SHP77 treated with DMSO at 0.1 percent for 48 hours (cell line): ENCODE measurements at places on chromosomes 1 and 21.

- no peak for DNase-seq
These were observed 28.2 kb downstream of the NAV1 start for GRCh38 chr1:201566933-201567801.

DNA sequence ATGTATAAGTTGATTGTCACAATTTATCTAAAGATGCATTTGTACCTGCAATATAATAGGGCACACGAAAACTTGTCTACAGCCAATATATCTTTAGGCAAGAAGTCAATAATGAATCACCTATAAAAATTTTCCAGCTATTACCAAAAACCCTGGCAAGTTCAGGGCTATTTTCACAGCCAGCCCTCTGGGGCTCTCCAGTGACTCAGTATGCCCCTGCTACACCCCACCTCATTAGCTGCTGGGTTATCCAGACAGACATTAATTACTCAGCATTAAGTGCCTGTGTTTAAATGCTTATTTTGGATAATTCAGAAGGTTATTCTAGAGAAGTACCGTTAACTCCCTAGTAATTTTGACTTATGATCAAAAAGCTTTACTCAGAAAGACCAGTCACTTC is 220.2 kb downstream of the TBX15 start:
- DNase-seq, result no peak

DNA sequence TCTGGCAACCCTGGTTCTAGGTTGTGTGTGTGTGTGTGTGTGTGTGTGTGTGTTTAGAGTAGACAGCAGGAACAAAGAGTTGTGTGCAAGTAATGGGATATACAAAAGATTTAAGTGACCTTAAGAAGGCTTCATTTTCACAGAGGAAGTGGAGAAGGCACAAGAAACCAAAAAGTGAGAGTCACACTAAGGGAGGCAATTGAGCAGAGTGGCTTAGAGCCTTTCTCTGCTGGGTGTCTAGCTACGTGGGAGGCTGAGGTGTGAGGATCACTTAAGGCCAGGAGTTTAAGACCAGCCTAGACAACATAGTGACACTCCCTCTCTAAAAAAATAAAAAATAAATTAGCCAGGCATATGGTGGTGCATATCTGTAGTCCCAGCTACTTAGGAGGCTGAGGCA is 44.4 kb upstream of the HAO2 start:
- DNase-seq, result no peak

- peak; percentile 22 for DNase-seq
These were observed at the start of gene SH2D5 for GRCh38 chr1:20732588-20733359. Gene SH2D5 (minus strand): TSS chr1:20732703. CDS start chr1:20728044, 4,659 bp downstream.

GRCh38 chr21:28325618-28326017 is 667.1 kb downstream of the LTN1 start:
- no peak for DNase-seq

GRCh38 chr1:168760241-168760640 is 31.2 kb upstream of the DPT start:
- DNase-seq, result no peak

GRCh38 chr1:26970810-26971209 is 10.5 kb upstream of the KDF1 start:
- DNase-seq, result no peak

GRCh38 chr1:223840254-223840653 is 5.5 kb downstream of the TP53BP2 start:
- no peak for DNase-seq

DNA sequence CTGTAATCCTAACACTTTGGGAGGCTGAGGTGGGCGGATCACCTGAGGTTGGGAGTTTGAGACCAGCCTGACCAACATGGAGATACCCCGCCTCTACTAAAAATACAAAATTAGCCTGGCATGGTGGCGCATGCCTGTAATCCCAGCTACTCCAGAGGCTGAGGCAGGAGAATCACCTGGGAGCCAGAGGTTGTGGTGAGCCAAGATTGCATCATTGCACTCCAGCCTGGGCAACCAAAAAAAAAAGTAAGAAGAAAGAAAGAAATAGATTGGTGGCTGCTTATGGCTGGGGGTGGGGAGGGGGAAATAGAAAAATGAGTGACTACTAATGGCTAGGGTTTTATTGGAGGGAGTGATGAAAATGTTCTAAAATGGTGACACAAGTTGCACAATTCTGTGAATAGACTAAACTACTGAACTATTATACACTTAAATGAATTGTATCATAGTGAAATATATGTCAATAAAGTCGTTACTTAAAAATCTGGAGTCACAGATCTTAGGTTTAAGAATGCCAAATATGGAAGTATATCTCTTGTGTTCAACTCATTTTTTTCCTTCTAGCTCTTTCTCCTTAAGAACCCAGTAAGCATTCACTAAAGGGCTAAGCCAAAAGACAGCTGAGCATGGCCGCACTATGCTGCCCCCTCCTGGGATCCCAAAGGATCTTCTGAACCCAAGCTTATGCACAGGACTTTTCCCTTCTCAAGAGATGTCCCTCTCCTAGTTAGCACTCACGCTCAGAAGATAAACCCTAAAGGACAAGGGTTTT is 3.2 kb upstream of the NPL start:
- DNase-seq, result peak; percentile 64

- no peak for DNase-seq
These were observed 10.5 kb upstream of the CNTN2 start for GRCh38 chr1:205032508-205032907.

GRCh38 chr1:154502066-154502743 is at the start of the genes SHE and TDRD10:
Gene SHE (minus strand): TSS chr1:154502412. CDS start chr1:154502026, 386 bp downstream.
Gene TDRD10 (plus strand): TSS chr1:154502219. CDS start chr1:154506904, 4,685 bp downstream.
- DNase-seq, result no peak

GRCh38 chr1:196558411-196558810 is 49.8 kb downstream of the KCNT2 start:
- DNase-seq, result no peak

GRCh38 chr1:76066394-76066793 is 8.2 kb upstream of the ST6GALNAC3 start:
- DNase-seq, result no peak

- no peak for DNase-seq
These were observed 15.1 kb upstream of the CDC42BPA start for GRCh38 chr1:227333423-227333822.

DNA sequence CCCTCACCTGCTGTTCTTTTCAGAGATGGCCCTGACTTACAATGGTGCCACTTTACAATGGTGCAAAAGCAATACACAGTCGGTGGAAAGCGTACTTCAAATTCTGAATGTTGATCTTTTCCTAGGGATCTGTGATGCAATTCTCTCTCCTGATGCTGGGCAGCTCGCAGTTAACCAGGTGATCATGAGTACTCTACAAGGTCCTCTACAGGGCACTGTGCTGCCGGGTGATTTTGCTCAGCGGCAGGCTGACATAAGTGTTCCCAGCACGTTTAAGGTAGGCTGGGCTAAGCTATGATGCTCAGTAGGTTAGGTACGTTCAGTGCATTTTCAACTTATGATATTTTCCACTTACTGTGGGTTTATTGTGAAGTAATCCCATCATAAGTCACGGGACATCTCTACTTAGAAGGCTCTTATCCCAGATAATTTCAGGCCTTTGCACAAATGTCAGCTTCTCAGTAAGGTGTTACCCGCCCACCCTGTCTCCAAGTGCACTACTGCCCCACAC is 126.5 kb downstream of the KCNN3 start:
- no peak for DNase-seq

DNA sequence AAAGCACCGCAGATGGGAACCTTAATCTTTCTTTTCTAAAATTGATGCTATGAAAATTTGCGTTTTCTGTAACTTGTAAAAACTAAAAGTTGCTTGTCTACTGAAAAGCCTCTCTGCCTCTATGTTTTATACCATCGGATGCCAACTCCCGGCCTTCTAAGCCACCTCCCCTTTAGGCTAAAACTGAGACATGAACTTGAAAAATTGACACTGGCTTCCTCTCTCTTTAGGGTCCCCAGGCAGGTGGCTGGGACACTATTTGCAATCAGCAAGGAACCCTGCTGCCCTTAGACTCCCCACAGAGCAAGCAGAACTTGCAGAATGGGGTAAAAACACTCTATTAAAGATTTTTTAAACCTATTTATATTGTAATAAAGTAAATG is 151.1 kb upstream of the CAMK1G start:
- no peak for DNase-seq

DNA sequence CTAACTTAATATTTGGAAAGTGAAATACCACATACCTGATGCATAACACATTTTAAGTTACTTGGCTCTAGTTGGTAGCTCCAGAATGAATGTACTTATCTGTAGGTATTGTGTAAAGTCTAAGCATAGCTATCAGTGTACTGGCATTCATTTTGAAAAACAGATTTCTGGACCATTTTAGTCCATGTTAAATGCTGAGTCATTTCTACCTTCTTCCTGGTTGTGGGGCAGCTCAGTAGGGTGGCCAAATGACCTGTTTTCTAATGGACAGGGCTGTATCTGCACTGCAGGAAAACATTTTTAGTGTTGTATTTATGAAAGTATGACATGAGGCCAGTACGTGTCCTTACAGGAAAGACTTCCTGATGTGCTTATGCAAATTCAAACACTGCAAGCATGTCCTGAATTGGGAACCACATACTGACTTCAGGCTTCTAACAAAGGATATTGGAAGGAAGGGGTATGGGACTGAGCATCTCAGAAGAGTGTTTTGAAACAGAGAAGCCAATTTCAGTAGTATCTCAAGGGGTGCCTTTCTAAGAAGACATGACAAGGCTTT is 300.3 kb upstream of the B3GALT2 start:
- DNase-seq, result no peak

- no peak for DNase-seq
These were observed 27.8 kb downstream of the HSPG2 start for GRCh38 chr1:21909286-21909759.

DNA sequence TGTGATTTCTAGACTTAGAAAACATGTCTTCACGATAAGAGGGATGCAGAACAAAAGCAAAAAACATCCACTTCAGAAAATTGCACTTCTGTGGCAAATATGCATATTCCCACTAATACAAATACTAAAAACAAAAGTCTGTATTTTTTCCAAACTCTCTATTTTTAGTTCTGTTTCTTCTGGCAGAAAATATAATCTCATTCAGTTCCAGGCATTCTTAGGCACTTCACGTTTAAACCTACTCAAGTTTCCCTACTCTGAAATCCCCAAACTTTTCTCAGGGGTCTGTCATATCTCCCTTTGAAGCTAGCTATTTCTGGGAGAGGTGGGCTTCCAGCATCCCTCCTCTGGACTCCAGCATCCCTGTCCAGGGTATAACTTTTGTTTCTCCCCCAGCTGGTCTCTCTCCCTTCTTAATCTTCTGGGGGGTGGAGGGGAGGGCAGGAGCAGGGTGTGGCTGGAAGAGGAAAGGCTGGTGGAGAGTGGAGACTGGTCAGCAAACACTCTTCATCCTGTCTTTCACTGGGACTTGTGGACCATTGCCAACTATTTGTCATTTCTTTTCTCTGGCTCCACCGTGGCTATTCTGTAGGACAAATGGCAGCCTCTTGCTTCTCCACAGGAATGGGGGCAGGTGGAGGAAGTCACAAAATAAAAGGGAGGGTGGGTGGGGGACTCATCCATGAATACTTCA is 19.6 kb upstream of the NCF2 start:
- no peak for DNase-seq

DNA sequence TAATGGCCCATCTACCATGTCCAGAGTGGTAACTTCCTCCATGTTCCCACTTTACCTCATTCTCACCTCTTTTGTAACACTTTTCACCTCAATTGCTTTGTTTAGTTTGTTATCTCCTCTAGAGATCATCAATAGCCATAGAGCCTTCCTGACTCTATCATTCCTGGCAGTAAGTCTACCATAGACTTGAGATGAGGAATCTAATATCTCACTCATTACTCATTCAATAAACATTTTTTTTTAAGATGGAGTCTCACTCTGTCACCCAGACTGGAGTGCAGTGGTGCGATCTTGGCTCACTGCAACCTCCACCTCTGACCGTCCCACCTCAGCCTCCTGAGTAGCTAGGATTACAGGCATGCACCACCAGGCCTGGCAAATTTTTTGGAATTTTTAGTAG is 7.1 kb downstream of the NMNAT2 start:
- no peak for DNase-seq

GRCh38 chr21:34180407-34180806 is 107.0 kb downstream of the MRPS6 start:
- no peak for DNase-seq

- DNase-seq, result no peak
These were observed 7.3 kb upstream of the RASSF5 start for GRCh38 chr1:206500046-206500445.

- DNase-seq, result no peak
These were observed 40.6 kb downstream of the KCNC4 start for GRCh38 chr1:110250749-110251148.

DNA sequence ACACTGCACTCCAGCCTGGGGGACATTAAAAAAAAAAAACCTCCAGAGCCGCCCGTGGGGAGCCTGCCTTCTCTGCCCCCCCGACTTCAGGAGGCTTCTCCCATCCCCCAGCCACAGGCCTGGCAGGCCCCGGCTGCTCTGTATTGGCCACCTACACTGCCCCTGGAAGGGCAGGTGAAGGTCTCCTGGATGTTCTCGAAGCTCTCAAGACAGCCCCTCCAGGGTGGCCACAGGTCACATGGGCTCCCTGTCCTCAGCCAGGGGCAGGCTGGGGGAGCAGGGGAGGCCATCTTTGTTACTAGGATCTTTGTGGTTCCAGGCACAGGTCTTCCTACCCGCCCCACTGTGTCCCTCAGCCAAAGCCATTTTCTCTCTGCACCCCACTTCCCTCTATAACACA is 32.8 kb downstream of the PADI6 start:
- DNase-seq, result no peak

GRCh38 chr21:43275421-43276211 is 106.8 kb downstream of the CRYAA start:
- no peak for DNase-seq

DNA sequence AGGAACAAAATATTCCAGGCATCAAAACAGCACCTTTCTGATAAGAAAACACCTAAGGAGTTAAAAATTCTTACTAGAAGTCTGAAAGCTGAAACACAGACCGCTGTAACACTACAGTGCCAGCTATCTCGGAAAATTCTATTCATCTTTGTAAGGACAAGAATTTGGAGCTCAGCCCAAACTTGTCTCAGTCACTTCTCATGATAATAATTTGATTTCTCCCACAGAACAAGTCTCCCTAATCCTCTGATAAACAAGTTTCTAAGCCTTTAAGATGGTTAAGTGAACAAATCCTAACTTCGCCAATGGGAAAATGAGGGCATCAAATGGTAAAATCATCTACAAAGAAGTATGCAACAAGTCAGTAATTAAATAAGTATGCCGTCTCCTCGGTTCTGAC is 59.9 kb downstream of the SIPA1L2 start:
- no peak for DNase-seq

GRCh38 chr1:94578856-94579255 is 37.3 kb upstream of the F3 start:
- no peak for DNase-seq
